Effector CD4-positive, alpha-beta T cell (primary cell): ENCODE measurements at places on chromosomes 6 and 20.

- DNase-seq = no peak
These were observed 54.2 kb downstream of the TSBP1 start for GRCh38 chr6:32317541-32317940.

DNA sequence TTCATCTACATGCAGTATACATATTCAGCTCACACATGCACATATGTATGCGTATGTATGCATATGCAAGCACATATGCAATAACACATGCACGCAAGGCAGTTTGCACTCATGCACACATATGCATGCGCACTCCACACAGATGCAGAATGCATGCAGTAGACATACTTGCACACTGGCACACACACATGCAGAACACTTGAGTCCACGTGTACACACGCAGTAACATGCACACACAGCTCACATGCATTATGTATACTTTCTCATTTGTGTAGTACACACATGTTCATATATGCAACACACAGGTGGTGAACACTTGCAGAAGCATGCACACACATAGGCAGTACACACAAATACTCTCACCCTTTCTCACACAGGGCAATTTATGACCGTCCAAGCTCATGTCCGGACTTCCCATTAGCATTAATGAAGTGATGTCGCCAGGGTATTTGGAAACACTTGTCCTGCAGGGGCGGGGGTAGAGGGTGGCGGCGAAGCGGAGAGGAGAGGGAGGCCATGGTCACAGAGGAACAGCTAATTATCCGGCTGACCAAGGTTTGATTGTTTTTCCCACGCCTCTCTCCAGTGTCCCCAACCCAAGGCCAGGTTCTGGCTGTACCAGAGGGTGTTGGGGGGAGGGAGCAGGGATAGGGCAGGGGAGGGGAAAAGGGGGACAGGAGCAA is 91.3 kb downstream of the VEGFA start:
- DNase-seq = no peak

DNA sequence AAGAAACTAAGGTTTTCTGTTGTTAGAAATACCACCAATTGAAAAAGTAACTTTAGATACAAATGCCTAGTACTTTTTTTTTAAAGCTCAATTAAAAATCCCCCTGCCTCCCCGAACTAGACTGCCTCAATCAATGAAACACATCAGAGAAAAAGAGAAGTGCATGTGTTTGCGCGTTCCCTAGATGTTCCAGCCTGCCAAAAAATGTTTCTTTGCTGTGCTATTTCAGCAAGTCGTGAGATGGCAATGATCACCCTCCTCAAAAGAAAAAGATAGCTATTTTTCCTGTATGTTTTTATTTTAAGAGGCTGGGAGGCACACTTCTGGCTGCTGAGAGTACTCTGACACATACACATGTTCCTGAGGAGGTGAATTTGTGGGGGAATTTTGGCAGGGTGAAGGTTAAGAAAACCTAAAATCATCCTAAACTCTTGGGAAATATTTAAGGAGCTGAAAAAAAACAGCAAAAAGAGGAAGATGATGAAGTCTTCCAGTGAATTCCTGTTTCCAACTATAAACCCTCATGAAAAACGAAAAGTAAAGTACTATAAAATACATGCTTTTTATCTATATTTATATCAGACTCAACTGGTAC is 114.8 kb downstream of the HIVEP2 start:
- DNase-seq = no peak

DNA sequence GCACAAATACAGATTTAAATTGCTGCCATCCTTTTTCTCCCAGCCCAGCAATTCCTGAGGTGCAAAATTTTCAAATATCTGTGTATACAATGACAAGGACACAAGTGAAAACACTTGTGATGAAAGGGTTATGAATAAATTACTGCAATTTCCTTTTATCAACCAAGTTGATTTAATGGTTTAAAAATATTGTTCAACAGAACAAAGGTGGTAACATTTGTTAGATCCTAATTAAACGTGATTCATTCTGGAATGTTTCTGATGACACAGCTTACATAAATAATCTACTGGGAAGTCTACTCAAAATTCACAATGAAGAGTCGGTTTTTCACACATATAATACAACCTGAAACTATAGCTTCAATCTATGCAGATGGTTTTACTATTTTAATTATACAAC is 17.1 kb downstream of the B4GALT5 start:
- no peak for DNase-seq

DNA sequence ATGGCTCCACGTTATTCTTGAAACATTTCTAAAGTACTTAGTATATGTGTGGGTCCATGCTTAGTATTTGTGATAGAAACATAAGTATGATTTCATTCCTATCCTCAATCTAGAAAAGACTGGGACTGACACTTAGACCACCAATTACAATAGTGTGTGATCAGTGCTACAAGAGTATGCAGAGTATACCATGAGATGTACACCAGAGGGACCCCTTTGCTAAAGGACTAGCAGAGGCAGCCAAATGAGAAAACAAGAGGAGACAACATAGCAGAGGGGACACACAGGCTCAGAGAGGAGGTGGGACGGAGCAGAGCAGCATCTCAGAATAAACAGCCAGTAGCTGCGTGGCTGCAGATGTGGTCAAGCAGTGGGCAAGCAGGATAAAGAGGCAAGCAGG is 21.0 kb downstream of the RMND1 start:
- no peak for DNase-seq

- DNase-seq = no peak
These were observed 234.2 kb upstream of the CITED2 start for GRCh38 chr6:139608466-139609261.

GRCh38 chr20:32970115-32970972 is 33.9 kb downstream of the SUN5 start:
- no peak for DNase-seq

GRCh38 chr20:33702861-33703260 is 16.7 kb upstream of the E2F1 start:
- no peak for DNase-seq

DNA sequence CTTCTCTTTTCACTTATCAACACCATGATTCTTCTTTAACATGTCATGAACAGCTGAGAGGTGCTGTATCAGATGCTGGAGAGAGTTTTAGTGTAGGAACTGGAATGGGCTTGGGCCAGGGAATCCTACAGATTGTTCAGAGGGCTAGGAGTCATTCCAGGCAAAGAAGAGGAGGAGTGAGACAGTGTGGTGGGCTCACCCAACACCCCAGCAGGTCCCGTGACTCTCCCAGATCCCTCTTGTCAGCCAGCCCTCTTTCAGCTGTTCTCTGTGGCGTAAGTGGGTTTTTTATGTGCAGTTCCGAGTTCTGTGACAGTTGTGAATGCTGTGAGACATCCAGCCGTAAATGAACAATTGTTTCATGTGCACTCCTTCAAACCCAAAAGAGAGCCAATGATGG is 31.4 kb upstream of the CEP162 start:
- DNase-seq = no peak

DNA sequence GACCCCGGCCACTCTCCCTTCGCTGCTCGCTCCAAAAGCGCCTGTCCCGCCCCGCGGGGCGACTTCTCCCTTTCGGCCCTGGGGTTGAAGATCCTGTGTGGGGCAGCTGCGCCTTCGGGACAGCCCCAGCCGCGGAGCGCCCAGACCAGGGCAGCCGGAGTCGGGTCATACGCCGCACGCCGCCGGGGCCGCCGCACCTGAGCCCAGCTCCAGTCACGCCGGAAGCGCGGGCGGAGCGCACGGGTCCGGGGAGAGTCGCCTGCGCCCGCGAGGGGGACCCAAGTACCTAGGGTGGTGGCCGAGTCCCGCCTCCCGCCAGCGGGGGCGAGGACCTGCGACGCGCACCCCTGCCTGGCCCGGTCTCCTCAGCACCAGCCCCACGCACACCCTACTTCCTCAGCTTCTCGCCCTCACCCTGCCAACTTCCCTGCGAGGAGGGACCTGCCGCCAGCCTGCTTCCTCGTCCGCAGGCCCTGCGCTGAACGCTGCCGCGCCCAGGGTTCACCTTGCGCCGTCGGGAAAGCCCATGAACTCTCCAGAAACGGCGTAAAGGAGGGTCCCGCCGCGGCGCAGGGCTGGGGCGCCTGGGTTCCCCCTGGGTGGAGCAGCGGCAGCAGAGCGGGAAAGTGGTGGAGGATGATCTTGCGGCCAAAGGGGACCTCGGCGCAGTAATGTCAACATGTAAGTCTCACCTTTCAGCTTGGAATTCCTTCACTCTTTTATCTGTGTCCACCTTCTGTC is at the start of gene ADGRG6:
Gene ADGRG6, plus strand, starts transcription at position 357 of the 741 bp plus-strand sequence. Its CDS starts 323 bp downstream, at position 680.
- DNase-seq = no peak

DNA sequence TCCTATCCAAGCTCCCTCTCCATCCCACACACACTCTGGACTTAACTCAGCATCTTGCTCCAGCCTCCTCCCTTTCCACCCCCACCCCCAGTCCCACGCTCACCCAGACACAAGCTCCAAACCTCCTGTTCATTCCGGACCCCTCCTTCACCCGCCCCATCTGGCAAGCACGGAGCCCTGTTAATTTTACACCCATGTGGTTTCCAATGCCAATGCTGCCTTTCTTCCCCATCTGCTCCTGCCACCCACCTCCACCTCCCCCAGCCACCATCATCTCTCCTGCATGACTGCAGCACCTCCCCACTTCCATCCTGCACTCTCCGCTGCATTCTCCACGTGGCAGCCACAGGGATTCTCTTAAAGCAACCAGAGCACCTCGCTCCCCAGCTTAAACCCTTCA is 9.9 kb upstream of the CDK5RAP1 start:
- DNase-seq = no peak

DNA sequence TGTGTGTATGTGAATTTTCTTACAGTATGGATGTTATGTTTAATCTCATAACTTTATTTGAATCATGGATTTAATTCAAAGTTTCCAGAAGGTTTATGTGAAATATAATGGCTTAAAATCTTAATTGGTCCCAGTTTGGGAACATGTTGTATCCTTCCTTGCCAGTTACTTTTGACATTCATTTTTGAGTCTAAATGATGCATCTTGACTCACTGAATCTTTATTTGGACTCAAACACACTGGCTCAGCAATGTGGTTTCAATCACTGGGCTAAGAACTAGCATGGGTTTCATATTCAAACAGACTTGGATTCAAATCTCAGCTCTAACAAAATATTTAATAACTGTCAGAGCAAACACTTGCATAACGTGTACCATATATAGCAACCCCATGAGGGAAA is 25.9 kb upstream of the TFAP2B start:
- DNase-seq = no peak

GRCh38 chr6:14190191-14190928 is 72.8 kb downstream of the CD83 start:
- no peak for DNase-seq
